ENCODE measurements at places on chromosomes 6 and 20. TPM values are rescaled to one million over a fixed set of nuclear protein-coding genes. Genes with fewer than 3 reads are reported as not detected.

GRCh38 chr6:164854526-164854925 is 454.9 kb downstream of the C6orf118 start:
- DNase-seq: no peak

The KDM1B gene
- total RNA-seq: 14.2 TPM

The SAMD3 gene
- total RNA-seq: 5.5 TPM

GRCh38 chr6:157302736-157303135 is 20.6 kb downstream of the TMEM242 start:
- DNase-seq: no peak

The FAM217A gene
- total RNA-seq: not detected

- DNase-seq: no peak
These were observed 46.2 kb downstream of the MYB start for GRCh38 chr6:135227349-135227748.

The SLC35B2 gene
- total RNA-seq: 92.8 TPM

The ABHD16B gene
- total RNA-seq: not detected

- no peak for DNase-seq
These were observed 61.3 kb downstream of the PRKN start for GRCh38 chr6:162666246-162666645.

DNA sequence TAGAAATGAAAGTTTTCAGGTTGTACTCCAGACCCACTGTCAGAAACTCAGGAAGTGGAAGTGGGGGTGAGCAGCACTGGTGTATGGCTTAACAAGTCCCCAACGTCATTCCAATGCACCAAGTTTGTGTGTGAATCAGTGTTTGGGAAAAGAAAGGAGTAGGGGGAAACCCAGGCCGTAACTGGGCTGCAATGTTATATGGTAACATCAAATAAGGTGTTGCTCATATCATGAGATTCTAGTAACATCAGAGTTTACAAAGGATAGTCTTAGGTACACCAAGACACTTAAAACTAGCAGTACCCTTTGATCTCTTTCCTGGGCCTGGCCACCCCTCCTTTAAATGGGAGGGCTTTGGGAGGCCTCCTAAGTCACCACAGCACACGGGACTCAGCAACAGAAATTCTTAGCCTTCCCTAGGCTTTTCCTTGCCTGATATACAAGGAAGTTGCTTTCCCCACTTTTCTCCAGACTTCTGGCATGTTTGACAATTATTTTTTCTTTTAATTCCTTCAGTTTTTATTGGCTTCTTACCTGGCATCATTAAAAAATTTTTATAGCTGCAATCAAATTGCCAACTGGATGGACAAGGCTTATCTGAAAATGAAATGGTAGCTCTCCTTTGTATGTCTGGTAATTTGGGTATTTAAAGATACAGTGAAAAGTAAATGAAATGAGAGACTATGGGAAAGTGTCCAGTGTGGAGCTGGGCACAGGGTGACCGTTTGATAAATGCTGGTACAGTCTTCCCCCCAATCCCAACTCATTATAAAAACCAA is 15.1 kb downstream of the E2F3 start:
- DNase-seq: peak; percentile 28

DNA sequence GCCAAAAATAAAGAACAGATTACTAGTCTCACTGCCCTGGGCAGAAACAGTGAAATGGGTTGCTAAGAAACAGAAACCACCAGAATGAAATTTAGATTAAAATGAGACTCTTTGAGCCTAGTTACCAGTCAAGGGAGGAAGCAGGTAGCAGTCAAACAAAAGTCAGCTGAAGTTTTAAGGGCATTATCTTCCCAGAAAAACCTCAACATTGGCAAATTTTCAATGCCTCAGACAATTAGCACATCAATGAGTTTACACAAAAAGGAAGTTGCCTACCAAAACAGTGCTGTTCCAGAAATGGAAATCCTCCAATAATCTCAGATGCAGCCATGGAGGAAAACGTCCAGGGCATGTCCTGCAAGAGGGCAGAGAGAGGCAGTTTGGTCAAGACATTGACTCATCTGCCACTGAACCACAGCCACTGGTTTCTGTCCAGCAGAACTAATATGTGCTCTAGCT is 399.7 kb upstream of the ADGRB3 start:
- DNase-seq: peak; percentile 7

DNA sequence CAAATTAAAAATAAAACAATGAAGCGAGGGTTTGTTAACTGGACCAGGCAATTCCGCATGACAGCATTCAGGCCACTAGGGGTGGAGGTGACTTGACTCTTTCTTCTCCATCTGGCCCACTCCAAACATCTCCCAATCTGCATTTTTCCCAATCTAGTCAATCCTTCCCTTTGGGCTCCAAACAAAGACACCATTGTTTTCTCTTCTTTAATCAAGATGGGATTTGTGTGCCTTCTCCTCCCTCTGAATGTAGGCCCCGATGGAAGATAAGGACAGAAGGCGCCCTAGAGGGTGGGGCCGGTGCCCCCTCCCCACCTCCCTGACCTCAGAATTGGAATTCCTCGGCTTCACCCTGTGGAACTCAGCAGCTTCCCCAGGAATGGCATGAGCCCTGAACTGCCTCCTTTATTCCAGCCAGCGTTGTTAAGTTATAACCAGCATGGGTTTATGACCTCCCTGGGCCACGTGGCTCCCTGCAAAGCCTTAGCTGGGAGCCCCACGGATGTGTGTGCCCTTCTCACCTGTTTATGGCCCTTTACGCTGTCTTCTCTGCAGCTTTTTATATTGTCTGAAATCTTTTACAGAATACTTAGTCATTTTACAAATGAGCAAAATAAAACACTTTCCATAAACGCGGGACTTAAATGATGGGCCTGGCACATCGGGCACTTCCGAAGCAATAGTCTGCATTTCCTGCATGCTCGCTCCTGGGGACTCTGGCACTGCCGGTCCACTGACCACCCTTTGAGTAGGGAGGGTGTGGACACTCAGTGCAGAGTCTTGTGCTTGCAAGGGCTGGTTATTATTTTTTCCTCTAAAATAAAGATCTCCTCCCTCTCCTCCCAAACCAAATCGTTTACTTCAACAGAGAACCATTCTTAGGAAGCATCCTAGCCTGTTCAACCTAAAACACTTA is 24.5 kb downstream of the OVOL2 start:
- no peak for DNase-seq

- peak; percentile 11 for DNase-seq
These were observed 13.2 kb upstream of the SERINC1 start for GRCh38 chr6:122484760-122485159.
